GM10248 (cell line): ENCODE measurements at places on chromosomes 3 and 15.
A peak's percentile ranks its signal among the peaks of the same experiment; 100 is the strongest.

DNA sequence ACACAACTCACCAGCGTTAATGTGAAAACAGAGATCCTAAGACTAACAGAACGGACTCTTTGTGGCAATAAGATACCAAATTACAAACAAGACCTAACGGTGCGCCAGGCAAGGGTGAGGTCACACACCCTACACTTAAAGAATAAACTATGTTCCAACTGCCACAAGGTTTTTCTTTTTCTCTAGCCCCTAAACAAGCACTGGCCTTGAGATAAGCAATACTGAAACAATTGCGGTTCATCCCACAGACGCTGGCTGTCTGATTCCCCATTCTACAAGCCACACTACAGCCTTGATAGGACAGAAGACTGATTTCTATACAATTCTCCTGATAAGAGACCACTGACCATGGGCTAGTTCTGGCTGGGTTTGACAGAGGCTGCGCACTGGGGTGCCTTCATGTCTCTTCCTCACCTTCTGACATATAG lies 20.5 kb upstream of the LIMD1 start:
- no peak for DNase-seq

GRCh38 chr3:2958551-2958950 lies 151.6 kb downstream of the IL5RA start:
- no peak for DNase-seq

DNA sequence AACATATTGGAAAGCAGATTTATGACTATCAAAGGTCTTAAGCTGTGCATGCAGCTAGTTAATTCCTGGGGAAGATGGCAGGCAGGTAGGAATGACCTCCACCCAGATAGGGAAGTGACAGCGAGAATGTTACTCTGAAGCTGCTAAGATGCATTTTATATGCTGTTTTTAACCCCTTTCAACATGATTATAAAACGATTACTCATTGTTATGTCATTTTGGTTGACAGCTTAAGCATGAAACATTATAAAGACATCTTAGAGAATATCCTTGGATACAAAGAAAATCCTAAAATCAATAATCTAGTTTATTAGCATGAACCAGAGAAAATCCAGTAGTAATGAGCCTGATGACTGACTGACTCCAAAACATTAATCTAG lies 220.5 kb downstream of the NR1D2 start:
- no peak for DNase-seq

- no peak for DNase-seq
These were observed 63.1 kb downstream of the IL16 start for GRCh38 chr15:81259760-81260298.

- no peak for DNase-seq
These were observed 22.8 kb downstream of the EIF4E3 start for GRCh38 chr3:71702131-71703024.

DNA sequence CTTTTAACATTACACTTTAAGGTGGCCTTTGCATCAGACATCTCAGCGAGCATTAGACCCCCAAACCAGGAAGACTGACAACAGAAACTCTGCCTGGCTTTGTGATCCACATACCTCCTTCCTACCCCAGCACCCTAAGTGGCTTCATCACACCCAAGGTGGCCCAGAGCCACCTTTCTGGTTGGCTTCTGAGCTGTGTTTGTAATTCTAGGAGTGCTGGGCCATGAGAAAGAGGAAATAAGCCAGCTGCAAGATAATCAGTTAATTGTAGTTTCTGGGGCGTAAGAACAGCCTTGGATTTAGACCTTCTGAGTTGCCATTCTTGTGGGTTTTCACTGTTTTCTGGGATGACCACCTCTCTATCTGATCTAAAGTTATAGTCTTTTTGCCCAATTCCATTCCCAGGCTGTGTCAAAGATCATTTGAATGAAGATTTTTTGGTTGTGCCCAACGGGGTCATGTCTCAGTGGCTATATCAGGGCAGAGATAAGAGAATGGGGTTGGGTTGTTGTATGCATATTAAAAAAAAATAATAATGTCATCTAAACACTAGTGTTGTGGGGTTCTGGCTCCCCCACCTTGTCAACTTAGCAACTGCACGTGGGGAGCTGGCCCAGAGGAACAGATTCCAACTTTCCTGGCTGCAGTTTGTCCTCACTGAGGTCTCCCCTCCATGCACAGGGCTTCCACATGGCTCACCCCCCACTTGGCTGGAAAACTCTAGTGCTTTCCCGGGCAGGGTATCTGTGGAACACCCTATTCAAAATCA lies 234.8 kb upstream of the WNT5A start:
- DNase-seq = peak; percentile 32

GRCh38 chr15:42037656-42038055 lies 16.8 kb upstream of the PLA2G4E start:
- no peak for DNase-seq

DNA sequence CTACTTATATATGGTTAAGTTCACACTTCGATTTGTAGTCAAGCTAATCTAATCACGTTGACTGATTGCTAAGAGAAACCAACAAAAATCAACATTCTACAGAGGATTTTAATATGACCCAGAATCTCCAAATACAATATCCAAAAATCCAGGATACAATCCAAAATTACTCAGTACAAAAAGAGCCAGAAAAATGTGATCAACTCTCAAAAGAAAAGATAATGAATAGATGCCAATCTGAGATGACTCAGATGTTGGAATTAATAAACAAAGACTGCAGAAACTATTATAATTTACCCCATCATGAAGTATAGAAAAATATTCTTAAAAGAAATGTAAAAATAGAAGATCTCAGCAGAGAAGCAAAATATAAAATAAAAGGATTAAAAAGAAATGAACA lies 22.3 kb downstream of the HACL1 start:
- DNase-seq = no peak

DNA sequence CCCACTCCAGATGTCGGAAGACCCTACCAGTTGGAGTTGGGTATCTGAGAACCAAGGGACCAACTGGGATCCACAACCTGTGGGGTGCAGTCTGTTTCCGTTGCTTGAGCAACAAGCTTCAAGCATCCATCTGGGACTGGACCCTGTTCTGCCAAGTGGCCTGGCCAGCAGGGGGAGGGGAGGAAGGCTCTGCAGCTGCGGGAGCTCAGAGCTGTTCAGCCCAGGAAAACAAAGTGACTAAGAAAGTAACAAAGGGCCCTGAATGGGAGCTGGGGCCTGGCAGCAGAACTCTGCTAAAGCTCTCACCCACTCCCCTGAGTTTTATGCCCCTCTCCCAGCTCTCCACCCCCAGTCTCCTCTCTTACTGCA lies 2.7 kb downstream of the TYRO3 start:
- no peak for DNase-seq

GRCh38 chr3:155037508-155038202 lies 42.5 kb upstream of the MME start:
- no peak for DNase-seq

DNA sequence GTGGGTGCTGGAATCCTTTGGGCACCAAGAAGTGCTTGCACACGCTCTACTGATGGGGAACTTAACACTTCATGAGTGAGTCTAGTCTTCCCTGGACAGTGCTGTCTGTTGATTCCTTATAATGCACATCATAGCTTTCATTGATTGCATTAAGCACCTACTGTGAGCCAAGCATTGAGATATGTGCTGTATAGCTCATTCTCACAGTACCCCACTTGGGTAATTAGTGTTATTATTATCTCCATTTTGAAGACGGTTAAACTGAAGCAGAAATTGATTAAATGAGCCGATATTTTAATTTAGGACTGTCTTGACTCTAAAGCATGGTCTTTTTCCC lies 504 bp upstream of the PDHB start:
- DNase-seq = no peak

GRCh38 chr3:177411201-177411600 lies 213.9 kb upstream of the TBL1XR1 start:
- DNase-seq = no peak

- no peak for DNase-seq
These were observed 171.1 kb downstream of the KCNAB1 start for GRCh38 chr3:156291272-156292123.
